ENCODE measurements at places on chromosomes 4 and X.
A peak's percentile ranks its signal among the peaks of the same experiment; 100 is the strongest.

DNA sequence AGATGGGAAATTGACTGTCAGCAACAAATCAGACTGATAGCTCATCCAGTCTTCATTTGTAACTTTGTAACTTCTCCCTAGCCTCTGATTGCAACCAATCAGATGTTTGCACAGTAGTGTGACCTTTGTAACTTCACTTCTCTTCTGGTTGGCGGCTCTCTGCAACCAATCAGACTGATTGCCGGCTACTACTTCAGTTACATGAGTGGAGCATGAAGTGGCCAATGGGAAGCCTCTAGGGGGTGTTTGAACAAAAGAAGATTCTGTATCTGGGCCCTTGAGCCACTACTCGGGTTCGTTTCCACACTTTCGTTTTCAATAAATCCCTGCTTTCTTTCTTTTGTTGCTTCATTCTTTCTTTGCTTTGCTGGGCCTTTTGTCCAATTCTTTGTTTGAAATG, 1285.8 kb downstream of the TECRL start:
- no peak for DNase-seq

- DNase-seq: no peak
These were observed 434.3 kb downstream of the SPRY1 start for GRCh38 chr4:123830930-123831329.

DNA sequence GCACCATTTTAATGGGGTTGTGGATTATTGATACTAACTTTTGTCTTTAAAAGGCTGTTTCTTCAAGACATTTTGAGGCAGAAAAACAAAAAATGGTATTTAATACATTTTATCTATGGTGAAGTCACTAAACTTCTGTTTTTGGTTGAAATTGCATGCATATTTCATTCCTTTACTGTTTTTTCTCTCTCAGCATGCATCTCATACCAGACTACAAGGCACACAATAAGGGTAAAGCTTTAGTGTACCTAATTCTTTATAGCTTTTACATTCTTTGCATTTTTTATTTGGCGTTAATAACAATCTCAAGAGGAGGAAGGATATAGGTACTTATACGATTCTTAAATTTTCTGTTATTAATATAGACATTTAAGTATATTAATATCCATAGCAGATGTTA, 151.0 kb upstream of the DKK2 start:
- DNase-seq: no peak

- no peak for DNase-seq
These were observed 18.1 kb upstream of the GDPD2 start for GRCh38 chrX:70405003-70405402.

DNA sequence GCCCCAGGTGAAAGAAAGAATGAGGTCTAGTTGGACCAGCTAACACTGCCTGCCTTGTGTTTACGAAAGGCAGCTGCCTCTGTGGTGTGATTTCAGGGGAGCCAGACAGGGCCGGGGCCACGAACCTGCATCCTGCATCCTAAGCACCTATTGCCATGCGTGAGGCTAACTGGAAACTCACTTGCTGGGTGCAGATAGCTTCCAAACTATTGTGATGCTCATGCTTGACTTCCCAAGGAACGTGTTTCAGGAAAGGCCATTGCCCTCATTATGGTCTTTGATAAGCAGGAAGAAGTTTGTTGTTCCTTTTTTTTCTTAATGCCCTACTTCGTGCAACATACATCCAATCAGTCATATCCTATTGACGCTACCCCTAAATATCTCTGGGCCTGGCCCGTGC, 2.3 kb upstream of the IRF2 start:
- DNase-seq: no peak

DNA sequence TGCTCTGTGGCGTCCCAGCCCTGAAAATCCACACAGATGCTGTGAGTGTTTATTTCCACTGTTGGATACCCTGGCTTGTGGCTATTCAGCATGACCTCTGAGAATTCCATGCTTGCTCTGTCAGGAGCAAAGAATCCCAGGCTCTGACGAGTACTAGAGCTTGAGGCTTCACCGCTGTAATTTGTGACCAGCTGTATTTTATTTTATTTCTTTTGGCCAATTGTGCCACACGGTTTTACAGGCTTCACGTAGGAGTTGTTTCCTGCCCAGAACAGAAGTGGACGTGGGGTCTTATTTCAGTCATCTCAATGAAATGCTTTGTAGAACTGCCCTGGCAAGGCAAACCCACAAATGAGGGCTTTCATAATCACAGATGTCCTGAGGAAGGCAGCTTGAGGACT, 69.4 kb upstream of the CLDN34 start:
- DNase-seq: no peak

- DNase-seq: no peak
These were observed 271.5 kb downstream of the LDB2 start for GRCh38 chr4:16626945-16627344.

- no peak for DNase-seq
These were observed 1.2 kb downstream of the KLKB1 start for GRCh38 chr4:186228514-186228894.

DNA sequence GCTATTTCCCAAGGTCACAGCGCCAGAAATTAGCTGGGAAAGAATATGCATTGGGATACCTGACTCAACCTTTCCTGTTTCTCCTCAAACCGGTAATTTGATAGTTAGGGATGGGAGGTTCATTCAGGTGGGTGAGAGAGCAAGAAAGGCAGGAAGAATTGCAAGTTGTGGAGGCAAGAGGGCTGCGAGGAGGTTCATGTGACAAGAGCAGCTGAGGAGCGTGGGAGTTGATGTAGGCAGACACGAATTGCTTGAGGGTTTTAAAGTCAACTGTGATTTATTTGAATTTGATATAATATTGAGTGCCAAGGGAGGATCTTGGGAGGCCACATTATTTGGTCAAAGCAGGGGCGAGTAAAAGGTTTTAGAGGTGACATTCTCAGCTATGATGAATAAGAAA, 329.0 kb downstream of the STIM2 start:
- DNase-seq: no peak

- DNase-seq: peak; percentile 36
These were observed 434.7 kb downstream of the PACRGL start for GRCh38 chr4:21134994-21135393.

DNA sequence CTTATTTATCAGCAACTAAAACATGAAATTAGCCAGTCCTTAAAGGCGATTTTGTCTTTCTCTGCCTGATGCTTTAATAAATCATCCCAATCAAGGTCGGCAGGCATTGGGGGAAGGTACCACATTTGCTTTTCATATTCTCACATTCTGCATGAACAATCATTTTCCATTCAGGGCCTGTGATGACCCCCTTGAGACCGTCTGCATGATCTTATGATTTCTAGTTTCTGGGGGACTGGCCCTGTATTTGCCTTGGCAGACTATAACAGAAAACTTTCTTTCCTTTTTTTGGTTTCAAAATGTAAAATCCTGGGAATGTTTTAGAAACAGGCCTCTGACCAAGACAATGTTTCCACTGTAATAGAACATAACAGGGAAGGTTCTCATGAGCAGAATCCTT, 296.8 kb downstream of the IDS start:
- no peak for DNase-seq

GRCh38 chrX:55451141-55451540, 786 bp upstream of the MAGEH1 start:
- peak; percentile 12 for DNase-seq

DNA sequence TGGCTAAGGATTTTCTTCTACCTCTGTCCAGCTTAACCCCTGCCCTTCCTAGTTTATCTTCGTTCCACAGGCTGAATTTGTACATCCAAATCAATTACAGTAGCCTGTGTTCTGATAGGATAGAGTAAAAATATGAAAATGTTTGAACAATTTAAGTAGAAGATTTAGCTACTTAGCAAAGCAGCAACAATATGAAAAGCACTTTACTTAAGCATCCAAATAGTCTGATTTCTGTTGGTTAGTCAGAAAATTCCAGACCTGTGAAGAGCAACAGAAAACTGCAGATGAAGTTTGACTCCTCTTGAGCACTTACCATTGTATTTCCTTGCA, 2.0 kb downstream of the ARSJ start:
- DNase-seq: peak; percentile 59

DNA sequence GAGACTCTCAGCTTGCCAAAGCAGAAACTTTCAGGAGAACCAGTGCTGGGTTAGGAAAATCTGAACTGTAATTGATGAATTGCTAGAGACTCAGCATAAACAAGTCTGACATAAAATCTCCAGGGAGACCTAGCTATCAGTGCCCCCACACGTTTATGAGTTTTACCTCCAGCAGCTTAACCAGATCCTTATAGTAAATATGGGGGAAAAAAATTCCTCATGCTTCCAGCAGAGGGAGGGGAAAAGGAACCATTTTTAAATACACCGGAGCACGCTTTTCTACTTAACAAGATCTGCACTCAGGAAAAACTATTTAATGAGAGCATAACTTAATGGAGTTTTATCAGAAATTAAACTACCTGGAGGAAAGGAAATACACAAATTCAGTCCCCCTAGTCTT, 1040.7 kb upstream of the INTU start:
- no peak for DNase-seq

- DNase-seq: no peak
These were observed 13.2 kb upstream of the CLDN24 start for GRCh38 chr4:183335369-183335940.

DNA sequence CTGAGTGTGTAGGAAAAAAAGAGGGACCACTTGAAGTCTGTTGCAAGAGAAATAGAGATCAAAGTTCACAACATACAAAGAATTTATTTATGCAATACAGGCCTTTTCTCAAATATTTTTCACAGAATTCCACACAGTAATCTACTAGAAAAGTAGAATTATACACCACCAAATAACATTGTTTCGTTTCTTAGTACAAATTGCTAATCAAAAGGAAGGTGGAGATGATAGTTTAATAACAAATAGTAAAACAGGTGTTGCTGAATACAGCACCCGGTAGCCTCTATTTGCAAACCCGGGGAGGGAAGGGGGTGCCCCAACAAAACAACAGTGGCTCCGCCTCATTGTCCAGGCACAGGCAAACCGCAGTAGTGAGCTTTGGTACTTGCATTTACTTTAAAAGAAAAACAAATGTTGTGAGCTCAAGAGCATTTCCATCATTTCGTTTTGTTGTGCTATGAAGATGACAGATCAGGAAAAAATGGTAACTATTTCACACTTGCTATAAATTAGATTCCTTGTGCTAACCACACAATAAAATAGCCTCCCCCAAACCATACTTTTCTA, 186.4 kb downstream of the DCLK2 start:
- DNase-seq: no peak

DNA sequence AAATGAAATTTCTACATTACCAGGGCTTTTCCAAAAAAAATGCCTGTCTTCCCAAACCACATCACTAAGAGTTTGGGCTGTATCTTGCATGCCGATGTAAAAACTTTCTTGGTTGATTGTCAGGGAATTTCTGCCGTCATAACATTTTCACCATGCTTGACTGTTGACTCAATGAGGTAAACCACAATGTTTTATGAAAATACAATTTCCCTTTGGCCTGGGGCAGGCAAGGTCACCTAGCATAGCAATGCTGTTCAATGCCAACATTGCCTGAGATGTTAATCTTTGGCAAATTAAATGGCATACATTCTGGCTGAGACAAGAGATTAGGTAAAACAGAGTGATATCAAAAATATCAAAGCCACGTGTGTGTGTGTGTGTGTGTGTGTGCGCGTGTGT, 137.1 kb upstream of the TBL1X start:
- DNase-seq: no peak

GRCh38 chrX:130857207-130857606, 45.8 kb downstream of the ENOX2 start:
- no peak for DNase-seq

GRCh38 chrX:84046403-84046984, 141.5 kb downstream of the RPS6KA6 start:
- peak; percentile 26 for DNase-seq

- DNase-seq: no peak
These were observed 257.5 kb upstream of the SLC7A11 start for GRCh38 chr4:138499627-138500026.

- DNase-seq: no peak
These were observed 69.8 kb downstream of the GAB1 start for GRCh38 chr4:143406523-143406922.

DNA sequence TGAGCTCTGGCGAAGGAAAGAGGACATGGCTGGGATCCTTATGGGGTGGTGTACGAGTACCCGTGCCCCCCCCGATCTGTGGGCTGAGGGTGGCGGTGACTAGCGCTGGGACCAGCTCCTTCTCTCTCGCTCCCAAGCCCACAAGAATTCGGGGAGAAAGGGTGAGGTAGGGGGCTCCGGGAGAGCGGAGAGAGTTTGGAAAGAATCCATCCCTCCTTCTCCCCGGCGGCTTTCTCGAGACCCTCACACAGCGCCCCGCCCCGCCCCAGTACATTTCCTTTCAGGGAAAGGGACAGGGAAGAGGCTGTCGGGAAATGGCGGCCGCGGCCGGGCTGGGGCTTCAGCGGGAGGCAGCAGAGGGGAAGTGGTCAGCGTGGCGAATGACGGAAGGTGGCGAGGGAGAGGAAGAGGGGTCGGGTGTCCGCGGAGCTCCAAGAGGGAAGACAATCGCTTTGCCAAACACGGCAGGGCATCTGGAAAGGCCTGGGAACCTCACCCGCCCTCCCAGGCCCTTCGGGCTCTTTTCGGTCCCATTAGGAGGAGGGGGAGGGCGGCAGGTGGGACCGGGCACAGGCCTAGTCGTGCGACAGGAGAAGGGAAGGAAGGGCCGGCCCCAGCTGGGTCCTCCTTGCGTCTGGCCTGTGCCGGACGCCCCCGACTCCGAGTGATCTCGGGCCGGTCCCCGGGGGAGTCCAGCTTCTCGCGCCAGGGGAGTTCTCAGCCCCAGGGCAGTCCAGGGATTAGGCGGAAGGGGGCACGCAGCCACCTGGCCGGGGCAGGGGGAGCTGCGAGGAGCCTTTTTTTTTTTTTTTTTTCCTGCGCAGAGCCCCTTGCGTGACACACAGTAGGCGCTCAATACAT, 10.2 kb downstream of the HNRNPH2 start:
- peak; percentile 65 for DNase-seq

- peak; percentile 93 for DNase-seq
These were observed at the start of gene LRP2BP for GRCh38 chr4:185395238-185395955. TSS of gene LRP2BP (minus strand) at chr4:185395924. CDS start at chr4:185378186, 17,738 bp downstream.

- DNase-seq: no peak
These were observed 159.8 kb downstream of the FAM13A start for GRCh38 chr4:88897180-88897579.

DNA sequence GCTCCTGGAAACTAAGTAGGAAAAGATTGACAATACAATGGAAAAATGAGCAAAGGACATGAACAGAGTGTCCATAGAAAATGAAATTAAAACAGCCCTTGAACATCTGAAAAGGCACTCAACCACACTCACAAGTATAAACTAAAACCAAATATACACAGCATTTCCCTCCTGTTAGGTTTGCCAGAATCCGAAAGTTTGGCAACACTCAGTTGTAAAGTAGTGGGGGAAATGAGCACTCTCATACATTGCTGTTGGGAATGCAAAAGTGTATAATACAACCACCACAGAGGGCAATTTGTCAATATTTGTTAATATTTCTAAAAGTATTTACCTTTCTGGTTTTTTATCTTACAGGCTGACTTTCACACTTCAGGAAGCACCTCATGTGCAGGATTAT, 84.2 kb upstream of the TMEM164 start:
- DNase-seq: no peak

DNA sequence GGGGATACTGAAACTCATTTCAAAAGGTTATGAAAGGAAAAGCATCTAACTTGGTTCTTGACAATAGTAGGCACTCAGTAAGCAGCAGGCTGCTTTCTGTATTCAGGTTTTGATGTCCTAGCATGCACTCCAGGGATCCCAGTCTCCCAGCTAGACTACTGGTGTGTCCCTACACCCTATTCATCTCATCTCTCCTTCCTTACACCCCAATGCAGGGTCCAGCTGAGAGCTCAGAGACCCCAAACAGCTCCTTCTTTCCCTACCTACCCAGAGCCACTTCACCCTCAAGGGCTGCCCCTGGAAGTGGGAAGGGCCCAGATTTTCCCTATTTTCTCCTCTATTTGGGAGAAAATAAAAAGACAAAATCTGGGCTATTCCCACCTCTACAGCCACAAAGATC, 1.6 kb upstream of the EFNB1 start:
- DNase-seq: no peak

- DNase-seq: no peak
These were observed 87.2 kb downstream of the CLDN34 start for GRCh38 chrX:10054396-10054795.

All from G401 (cell line).